Dermis microvascular lymphatic vessel endothelial cell (primary cell): ENCODE measurements at places on chromosomes 13 and 19. TPM values are rescaled to one million over a fixed set of nuclear protein-coding genes. Genes with fewer than 3 reads are reported as not detected.

DNA sequence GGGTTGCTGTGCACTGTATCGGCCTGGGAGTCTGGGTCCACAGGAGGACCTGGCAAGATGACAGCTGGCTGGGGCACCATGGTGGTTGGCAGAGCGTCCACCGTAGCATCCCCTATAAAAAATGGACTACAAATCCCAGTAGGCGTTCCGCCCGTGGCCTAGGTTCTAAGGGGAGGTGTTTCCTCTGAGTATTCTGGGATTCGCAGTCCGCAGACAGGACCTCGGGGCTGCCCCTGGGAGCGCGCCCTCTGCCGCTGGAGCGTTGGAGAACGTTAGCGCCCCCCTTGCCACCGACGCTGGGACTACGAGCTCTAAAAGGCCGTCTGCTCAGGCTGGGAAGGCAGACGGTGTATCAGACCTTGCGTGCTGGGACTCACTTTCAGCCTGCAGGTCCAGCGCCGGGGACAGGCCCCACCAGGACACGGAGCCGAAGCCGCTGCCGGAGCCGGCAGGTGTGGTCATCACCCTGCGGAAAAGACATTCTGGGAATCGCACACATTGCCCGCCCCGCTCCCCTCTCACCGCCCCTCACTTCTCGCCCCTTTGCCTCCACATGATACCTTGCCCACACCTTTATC, 372 bp downstream of the DNAAF3 start:
- DNase-seq = peak; percentile 83

DNA sequence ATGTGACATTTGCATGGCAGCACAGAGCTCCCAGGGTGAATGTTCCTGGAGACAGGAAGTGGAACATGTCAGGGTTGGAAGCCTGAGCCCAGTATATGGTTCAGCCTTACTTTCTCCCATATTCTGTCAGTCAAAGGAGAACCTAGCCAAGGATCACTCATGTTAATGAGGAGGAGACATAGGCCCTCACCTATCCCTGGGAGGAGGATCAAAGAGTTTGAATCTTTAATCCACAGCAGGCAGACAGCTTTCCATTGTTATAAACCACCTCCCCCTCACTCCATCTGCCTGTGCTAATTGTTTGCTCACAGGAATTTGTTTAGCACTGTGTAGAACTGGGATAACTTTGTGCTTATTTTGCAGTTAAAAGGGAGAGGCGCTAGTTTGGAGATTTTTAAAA, 1069.1 kb downstream of the EFNB2 start:
- DNase-seq = no peak

DNA sequence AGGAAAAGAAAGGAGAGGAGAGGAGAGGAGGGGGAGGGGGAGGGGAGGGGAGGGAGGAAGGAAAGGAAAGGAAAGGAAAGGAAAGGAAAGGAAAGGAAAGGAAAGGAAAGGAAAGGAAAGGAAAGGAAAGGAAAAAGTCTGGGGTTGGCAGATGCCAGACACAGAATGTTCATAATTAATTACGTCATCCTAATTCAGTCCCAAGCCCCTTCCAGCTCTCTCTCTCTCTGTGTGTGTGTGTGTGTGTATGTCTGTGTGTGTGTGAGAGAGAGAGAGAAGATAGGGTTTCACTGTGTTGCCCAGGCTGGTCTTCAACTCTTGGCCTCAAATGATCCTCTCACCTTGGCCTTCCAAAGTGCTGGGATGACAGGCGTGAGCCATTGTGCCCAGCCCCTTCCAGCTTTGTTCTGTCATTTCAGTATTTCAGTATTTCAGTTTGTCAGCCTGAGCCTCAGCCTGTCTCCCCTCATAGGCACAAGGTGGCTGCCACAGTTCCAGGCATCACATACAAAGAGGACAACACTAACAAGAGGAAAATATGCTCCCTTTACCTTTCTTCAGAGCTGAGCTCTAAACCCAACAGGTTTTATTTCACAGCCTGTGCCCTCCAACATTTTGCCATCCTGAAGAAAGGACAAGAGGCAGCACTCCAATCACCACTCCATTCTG, 14.6 kb downstream of the IFNL3 start:
- no peak for DNase-seq

- no peak for DNase-seq
Observed at GRCh38 chr13:51785712-51786424, 18.1 kb downstream of the DHRS12 start.

DNA sequence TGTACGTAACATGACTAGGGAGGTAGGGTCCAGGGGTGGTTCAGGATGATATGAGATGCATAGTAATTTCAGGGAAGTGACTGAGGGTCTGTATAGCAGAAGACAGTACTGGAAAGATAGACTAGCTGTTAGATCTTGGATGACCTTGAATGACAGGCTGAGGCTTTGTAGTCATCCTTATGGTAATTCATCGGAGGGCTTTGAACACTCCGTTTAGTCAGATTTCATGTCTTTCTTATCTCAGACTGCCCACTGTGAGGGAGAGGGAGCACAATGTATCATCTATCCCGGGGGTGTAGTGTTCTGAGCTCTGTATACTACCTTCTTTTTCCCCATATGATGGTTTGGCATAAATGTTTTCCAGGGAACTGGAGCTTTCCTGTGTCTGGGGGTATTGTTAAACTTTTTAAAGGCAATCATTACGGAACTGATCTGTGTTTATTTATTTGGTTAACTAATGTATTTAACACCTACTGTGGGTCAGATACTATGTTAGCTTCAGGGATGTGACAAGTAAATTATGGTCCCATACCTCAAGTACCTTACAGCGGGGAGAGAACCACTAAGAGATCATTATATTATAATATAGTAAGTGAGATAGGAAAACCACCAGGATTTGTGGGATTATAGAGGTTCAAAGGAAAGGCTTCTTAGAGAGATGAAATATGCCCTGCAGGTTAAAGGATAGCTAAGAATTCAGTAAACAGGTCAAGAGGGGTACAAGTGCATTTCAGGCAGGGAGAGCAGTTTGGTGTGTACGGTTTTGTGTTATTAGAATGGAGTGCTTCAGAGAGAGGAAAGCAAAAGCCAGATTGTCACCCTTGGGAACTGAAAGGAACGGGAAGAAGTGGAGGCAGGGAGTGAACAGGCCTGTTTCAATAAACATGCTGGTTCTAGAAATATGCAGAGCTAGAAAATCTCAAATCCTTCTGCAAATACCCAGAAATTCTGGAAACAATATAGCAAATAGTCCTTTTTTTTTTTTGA, 164.8 kb upstream of the KL start:
- DNase-seq = no peak

DNA sequence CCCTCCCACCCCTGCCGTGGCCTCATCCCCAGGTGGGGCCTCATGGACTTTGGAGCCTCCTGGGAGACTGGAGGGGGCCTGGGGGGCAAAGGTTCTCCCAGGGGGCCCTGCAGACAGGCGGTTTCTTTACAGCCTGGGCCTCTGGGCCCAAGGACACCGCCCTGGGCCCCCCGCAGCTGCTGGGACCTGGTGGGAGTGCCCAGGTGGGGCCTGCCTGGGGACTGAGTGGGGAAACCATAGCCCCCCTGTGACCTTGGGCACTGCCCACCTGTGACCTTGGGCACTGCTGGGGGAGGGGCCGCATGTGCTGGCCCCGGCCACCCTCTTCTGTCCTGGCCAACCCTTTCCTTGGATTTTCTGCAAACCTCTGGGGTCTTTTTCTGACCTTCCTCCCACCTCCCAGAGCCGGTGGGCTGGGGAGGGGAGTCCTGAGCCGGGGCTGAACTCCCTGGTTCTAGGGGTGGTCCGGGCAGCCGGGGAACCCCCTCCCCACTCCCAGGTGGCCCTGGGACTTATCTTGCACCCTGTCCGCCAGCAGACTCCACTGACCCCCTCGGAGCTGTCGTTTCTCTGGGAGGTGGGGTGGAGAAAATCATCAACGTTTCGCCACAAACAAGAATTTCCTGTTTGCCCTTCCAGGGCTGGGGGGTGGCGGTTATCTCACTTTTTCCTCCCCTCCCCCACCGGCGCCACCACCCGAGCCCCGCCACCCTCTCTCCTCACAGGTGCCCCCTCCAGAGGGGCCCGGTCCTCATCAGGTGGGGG, 27.0 kb downstream of the ARID3A start:
- DNase-seq = no peak

MLLT1 gene
- 3.5 and 9.4 TPM in 2 replicates for total RNA-seq

DNA sequence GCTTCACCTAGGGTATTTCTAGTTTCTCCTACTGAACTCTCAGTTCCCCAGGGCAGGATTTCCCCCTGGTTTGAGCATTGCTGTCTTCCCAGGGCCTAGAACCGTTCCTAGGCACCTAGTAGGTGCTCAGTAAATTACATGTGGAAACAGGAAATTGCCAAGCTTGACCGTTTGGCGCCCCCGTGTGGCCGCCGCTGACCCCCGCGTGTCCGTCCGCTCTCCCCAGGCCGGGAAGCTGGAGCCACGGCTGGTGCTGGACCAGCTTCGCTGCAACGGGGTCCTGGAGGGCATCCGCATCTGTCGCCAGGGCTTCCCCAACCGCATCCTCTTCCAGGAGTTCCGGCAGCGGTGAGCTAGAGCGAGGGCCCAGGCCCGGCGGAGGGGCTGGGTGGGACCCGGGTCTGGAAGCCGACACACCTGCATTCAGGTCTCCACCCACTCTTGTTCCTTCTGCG, 55.5 kb downstream of the MYH14 start:
- DNase-seq = no peak

DNA sequence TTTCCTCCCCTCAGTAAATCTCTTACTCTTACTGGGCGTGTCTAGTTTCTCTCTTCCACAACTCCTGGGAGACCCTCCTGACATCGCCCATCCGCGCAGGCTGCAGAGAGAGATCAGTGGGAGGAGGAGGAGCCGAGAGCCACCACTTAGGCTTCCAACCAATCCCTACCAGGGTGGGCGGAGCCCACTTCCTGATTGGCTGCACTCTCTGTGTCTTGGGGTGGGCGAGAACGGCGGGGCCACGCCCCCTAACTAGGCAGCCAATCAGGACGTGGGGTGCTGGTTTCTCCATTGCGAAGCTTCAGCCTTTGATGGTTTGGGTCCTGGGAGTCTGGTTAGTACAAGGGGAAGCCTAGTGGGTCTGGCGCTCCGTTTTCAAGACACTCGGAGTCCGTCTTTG, at the start of gene PMIS2:
TSS of gene PMIS2 (plus strand) at position 326 of the 400 bp plus-strand sequence. CDS start 87 bp downstream, outside the sequence.
- DNase-seq = no peak

GRCh38 chr19:10552510-10553053, 8.9 kb downstream of the ATG4D start:
- DNase-seq = no peak

GRCh38 chr13:83117046-83117445, 765.2 kb downstream of the SLITRK1 start:
- DNase-seq = no peak

- DNase-seq = no peak
Observed at GRCh38 chr19:38285567-38285966, 18.5 kb upstream of the C19orf33 start.

ZNF607 gene
- total RNA-seq = 2.6 and 3.0 TPM in 2 replicates

DNA sequence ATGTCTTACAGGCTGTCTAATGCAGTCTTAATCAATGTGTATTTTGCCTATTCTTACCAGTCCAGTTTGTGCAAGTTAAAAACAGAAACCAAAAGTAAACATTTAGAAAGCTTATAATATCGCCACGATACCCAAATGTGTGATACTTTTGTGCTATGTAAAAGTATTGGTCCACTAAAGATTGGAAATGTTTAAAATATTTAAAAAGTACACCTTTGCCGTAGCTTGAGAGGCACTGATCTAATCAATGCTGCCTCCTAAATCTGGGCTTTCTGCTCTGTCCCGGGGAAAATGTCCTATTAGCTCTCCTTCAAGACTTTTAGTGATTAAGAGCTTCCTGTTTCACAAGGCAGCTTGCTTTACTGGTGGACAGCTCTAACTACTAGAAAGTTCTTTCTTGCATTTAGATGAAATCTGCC, 64.7 kb downstream of the DNAJC15 start:
- peak; percentile 7 for DNase-seq

GRCh38 chr19:2018752-2019151, 3.2 kb upstream of the BTBD2 start:
- DNase-seq = no peak

ZNF527 gene
- total RNA-seq = 2.8 and 4.6 TPM in 2 replicates

GRCh38 chr13:45119469-45119990, 780 bp upstream of the GTF2F2 start:
- DNase-seq = peak; percentile 0

DNA sequence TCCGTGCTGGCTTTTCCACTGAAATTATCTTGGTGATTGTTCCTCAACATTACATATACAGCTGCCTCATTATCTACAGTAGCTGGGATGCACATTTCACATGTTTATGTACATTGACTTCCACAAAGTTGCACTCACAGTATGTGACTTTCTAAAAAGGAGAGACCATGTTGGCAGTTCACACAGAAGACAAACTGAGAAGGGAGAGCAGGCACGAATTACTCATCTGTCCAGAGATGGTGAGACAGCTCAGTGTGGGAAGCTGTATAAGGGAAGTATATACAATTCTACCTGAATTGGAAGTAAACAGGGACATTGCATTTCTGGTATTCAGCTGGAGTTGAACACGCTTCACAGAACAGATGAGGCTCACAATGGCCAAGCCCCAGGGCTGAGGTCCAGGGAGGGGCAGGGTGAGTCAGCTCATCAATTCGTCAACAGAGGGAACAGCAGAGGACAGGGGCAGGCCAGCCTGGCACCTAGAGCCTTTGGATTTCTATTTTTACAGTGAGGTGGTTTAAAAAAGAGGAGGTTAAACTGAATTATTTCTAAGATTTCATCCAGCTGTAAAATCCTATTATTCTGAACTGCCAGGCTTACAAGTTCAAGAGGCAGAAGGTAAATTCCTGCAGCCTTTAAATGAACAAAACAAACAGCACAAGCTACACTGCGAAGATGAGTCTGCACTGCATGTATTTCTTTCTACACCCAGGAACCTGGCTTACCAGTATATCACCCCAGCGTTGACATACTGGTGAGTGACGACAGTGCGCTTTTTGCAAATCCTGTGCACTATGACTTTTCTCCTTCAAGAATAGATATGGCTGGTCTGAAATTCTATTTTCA, 9.8 kb downstream of the PARP4 start:
- peak; percentile 69 for DNase-seq

SMIM24 gene
- not detected in 2 replicates for total RNA-seq

DNA sequence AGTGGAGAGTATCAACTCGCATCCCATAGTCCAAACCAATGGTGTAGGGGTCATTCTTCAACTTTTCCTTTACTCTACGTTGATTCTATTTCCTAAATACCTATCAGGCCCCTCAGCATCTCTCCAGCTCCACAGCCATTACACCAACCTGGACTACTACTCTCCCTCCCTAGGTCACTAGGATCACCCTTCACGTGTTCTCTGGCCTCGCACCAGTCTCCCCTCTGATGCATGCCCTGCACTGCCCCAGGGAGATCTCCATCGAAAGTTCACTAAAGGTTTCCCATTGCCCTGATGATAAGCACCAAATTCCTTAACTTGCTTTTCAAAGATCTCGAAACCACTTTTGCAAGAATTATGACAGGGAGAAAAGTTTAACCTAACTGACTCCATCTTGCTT, 421.5 kb downstream of the TSHZ3 start:
- DNase-seq = no peak

KLK6 gene
- not detected in 2 replicates for total RNA-seq

GRCh38 chr19:43780706-43781525, at the start of gene KCNN4:
TSS of gene KCNN4 (minus strand) at chr19:43780973. CDS start at chr19:43780861, 112 bp downstream.
- DNase-seq = no peak

GRCh38 chr13:69331245-69331644, 776.4 kb upstream of the ATXN8OS start:
- DNase-seq = no peak

FSD1 gene
- 6.3 and 7.4 TPM in 2 replicates for total RNA-seq

CNFN gene
- 0.13 TPM in 1 of 2 replicates, not detected in the other for total RNA-seq
